Non-pigmented ciliary epithelial cell (primary cell): ENCODE measurements at places on chromosomes 4 and X.

GRCh38 chrX:131792789-131793462, 230.2 kb upstream of the STK26 start:
- DNase-seq, result no peak

DNA sequence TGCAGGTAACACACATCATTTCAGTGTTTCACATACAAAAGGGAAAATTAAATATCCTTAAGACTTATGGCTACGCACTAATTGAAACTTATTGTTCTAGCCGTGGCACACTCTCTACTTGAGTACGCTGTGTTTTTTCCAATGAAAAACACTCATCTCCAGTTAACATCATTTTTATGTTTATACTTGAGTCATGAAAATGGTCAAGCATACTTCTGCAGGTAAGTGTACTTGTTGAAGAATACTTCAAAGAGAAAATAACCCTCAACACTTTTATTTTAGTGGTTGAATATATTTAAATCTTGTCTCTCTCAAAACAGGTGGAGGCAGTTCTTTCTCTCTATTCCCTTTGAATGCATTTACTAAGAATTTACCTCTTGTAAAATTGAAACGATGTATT, 538.7 kb upstream of the PCDH7 start:
- DNase-seq, result no peak

DNA sequence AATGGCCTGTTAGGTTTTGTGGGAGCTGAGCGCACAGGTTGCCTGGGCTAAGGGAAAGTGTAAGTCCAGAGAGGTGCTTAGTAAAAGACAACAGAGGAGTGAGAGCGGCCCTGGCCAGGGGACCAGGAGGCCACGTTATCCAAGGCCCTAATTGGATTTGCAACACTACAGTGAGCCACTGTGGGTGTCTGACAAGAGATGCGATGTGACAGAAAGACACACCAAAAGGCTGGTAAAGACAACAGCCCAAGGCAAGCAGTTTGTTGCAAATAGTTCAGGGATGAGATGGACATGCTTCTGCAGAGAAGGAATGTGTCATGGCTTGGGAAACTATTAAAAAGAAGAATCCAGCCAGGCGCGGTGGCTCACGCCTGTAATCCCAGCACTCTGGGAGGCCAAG, 162.7 kb upstream of the KIT start:
- no peak for DNase-seq

- no peak for DNase-seq
Observed at GRCh38 chr4:131613086-131613823, 1535.8 kb upstream of the PCDH10 start.

DNA sequence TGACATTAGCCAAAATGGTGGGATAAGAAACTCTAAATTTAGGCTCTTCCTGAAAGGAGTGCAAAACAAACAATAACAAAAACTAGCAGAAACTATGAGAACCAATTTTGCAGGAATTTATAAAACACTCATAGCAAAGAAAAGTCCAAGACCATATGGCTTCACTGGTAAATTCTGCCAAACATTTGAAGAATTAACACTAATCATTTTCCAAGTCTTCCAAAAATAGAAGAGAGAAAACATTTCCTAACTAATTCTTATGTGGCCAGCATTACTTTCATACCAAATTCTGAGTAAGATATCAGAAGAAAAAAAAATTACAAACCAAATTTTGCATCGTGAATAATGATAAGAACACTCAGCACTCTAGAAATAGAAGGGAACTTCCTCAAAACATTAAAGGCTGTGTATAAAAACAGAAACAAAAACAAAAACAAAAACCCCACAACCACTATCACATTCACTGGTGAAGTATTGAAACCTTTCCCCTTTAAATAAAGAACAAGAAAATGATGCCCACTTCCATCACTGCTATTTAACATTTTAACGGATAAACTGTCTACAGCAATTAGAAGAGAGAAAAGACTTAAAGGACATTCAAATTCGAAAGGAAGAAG, 524.3 kb upstream of the GALNTL6 start:
- DNase-seq, result no peak

GRCh38 chr4:165006456-165006855, 25.3 kb upstream of the TRIM60 start:
- DNase-seq, result no peak

GRCh38 chr4:175559526-175559925, 252.5 kb downstream of the GPM6A start:
- DNase-seq, result no peak

DNA sequence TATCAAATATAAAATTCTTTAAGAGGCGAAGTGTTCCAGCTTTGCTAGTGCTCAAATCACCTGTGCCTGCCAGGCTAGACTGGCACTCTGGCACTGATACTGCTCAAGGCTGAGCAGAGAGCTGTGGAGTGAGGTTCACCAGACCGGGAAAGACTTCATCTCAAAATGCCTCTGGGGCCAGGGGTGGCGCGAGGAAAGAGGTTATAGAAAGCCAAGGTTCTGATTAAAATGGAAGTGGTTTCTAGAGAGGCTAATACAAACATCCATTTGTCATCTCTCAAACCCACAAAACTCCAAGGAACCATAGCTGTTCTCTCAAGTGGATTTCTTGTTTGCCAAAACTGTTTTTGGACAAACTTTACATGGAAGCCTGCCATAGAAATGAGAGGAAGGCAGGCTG, 41.5 kb downstream of the F11 start:
- DNase-seq, result no peak

GRCh38 chrX:48470110-48470832, at the start of gene SLC38A5:
TSS of gene SLC38A5 (minus strand) at chrX:48470260. CDS start at chrX:48467924, 2,336 bp downstream.
- DNase-seq, result no peak

GRCh38 chr4:78951862-78952472, 12.7 kb upstream of the PAQR3 start:
- DNase-seq, result no peak

DNA sequence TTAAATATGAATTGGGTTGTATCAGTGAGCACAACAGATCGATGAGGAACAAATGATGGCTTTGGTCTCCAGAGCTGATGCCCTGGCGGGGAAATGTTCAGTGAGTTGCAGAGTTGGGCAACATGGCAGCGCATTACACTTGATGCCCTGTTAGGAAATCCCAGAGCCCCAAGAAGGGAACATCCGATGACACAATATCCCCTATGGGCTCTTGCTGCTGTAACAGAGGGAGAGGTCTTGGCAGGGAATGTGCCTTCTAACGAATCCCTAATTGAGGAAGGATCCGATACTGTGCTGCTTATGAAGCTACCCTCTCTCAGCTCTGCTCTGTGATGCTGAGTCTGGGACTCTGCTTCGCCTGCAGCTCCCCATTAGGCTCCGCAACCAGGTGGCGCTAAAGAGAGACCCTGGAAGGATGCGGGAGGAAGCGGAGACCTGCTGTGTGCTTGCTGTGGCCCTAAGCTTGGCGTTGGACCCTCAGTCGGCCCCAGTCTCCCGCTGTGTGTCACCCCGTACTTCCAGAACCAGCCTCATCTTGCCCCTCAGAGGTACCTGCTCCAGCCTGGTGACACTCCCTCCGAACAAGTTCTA, 38.9 kb downstream of the PDHA1 start:
- DNase-seq, result no peak

- DNase-seq, result no peak
Observed at GRCh38 chrX:138745196-138745595, 33.7 kb upstream of the FGF13 start.

GRCh38 chrX:54423161-54423888, 16.9 kb upstream of the TSR2 start:
- no peak for DNase-seq

GRCh38 chr4:116724249-116724648, 361.1 kb downstream of the TRAM1L1 start:
- DNase-seq, result no peak

DNA sequence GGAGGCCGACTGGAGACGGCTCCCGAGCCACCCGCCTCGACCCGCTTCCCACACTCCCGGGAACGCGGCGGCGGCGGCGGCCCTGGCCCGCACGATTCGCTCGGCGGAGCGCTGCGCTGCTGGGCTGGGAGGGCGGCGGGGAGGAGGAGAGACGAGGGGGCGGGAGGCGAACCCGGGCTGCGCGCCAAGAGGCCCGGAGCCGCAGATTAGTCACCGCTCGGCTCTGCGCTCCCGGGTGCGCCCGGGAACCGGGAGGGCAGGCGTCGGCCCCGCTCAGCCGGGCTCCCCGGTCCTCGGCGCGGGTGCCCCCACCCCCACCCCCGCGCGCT, 11.2 kb upstream of the BCOR start:
- DNase-seq, result no peak

GRCh38 chr4:74364652-74365491, at the start of gene EREG:
TSS of gene EREG (plus strand) at chr4:74365145. CDS start at chr4:74365309, 164 bp downstream.
- no peak for DNase-seq

DNA sequence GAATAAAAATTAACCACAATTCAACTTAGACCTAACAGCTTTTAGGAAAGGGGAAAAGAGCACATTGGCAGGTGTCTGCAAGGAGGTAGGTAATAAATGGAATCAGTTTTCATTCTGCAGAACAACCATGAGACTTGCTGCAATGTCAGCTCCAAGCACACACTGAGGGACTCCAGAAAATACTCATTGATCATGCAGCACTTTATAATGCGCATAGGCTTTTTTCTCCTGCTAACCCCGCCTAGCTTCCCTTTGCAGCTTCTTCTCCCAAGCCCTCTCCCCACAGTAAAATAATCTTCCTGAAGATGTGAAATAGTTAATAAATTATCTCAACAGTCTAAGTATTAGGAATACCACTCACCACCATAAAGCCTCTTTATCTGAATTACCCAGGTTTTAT, 36.9 kb downstream of the ANKRD17 start:
- DNase-seq, result no peak

DNA sequence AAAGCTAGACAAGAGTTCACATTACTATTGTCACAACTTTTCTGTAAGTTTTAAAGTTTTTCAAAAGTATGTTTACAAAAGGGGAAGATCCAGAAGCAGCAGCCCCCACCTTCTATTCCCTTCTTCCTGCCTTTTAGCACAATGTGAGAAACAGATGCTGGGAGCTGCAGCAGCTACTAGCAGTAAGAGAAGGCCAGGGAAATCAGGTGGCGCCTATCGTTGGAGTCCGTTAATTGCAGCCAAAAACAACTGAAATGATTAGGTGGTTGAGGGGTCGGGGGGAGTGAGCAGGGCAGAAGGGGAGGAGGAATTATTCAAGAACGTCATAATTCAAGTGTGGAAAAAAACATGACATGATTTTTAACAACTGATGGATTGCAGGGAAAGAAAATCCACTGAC, 27.4 kb downstream of the FRYL start:
- no peak for DNase-seq

DNA sequence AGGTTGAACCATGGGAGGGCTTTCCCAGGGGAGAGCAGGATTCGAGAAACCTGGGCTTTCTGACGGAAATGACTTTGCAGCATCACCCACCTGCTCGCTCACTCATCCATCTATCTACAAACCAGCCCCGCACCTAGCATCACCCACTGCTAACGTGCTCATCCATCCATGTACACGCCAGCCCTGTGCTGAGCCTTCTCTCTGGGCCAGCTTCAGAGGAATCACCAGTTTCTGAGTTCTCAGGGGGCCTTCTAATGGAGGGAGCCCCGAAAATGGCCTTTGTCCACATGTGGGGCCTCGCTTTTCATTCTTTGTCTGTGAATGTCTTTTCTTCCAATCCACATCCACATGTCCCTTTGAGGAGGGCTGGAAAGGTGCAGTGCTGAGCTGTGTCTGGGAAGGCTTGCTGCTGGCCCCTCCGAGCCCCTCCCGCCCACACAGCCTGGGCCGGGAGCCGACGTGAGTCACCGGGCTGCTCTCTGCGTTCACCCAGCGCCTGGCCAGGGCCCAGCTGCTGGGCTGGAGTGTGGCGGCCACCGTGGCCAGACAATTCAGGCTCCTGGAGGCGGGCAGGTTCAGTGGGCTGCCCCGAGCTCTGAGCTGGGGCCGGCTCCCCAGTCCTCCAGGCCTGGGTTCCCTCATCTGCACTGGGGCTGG, 14.7 kb downstream of the SORCS2 start:
- DNase-seq, result peak; percentile 68

GRCh38 chr4:38463268-38463958, 200.6 kb upstream of the KLF3 start:
- DNase-seq, result no peak

- DNase-seq, result no peak
Observed at GRCh38 chr4:141283563-141283962, 62.9 kb downstream of the ZNF330 start.

GRCh38 chrX:69556060-69557011, 52.2 kb downstream of the NALF2 start:
- DNase-seq, result no peak

DNA sequence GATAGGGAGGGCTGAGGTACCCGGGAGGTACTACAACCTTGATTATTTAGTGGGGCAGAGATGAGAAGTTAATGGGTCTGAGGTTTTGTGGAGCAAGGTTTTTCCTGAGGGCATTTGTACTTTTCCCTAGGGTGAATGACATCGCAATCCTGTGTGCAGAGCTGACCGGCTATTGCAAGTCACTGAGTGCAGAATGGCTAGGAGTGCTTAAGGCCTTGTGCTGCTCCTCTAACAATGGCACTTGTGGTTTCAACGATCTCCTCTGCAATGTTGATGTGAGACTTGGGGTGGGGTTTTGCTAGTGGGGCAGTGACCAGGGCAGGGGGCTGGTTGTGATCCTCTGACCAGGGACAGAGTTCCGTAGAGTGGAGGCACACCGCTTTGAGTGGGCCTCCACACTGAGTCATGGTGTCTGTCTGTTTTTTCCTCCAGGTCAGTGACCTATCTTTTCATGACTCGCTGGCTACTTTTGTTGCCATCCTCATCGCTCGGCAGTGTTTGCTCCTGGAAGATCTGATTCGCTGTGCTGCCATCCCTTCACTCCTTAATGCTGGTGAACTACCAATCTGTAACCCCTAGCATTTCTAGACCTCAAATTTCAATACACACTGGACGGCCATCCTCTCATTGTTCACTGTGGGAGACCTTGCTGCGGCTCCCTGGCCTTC, 9.9 kb downstream of the MED12 start:
- DNase-seq, result no peak

GRCh38 chr4:39032218-39033085, at the start of gene TMEM156:
TSS of gene TMEM156 (minus strand) at chr4:39032409. CDS start at chr4:39032313, 96 bp downstream.
- no peak for DNase-seq

GRCh38 chrX:3951859-3952258, 238.4 kb upstream of the PRKX start:
- DNase-seq, result no peak

GRCh38 chrX:64306712-64307111, 76.3 kb upstream of the ASB12 start:
- no peak for DNase-seq

- no peak for DNase-seq
Observed at GRCh38 chr4:180790471-180790870, 1452.7 kb upstream of the TENM3 start.

GRCh38 chrX:10524578-10524977, 95.8 kb downstream of the MID1 start:
- DNase-seq, result no peak

GRCh38 chrX:136176399-136176825, 29.1 kb downstream of the FHL1 start:
- DNase-seq, result no peak

DNA sequence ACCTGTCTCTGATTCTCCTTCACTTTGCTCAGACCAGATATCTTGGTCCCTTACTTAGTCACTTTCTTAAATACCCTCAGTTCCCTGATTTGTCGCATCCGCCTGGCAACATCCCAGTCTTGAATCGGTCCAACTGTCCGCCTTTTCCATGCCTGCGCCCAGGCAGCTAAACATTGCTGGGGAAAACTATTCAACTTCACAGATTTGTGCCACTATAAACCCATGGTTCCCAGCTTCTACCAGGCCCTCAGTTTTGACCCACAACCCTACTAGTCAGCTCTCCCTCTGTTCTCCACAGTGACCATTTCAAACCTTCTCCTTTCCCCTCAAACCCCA, 451 bp upstream of the FGD1 start:
- DNase-seq, result no peak
